ENCODE measurements at places on chromosomes 12 and 14.

GRCh38 chr12:83823386-83824045 lies 1089.1 kb downstream of the SLC6A15 start:
- DNase-seq: no peak

- DNase-seq: no peak
Measured at GRCh38 chr14:28141662-28142061, 624.9 kb upstream of the FOXG1 start.

DNA sequence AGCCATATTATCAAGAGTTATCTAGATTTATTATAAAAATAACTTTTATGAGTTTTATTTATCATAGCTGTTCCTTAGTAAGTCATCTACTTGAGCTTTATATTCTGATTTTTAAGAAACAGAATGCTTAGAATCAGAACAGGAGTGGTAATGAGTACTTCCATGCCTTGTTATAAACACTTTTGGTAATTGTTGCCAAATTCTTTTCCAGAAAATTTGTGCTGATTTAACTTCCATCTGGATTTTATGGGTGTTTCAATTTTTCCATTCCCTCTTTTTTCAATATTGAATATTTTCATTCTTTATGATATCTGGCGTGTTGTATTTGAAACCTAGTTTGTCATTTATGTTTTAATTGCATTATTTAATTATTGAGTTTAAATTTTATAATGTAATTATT lies 131.2 kb downstream of the MSRB3 start:
- DNase-seq: no peak

DNA sequence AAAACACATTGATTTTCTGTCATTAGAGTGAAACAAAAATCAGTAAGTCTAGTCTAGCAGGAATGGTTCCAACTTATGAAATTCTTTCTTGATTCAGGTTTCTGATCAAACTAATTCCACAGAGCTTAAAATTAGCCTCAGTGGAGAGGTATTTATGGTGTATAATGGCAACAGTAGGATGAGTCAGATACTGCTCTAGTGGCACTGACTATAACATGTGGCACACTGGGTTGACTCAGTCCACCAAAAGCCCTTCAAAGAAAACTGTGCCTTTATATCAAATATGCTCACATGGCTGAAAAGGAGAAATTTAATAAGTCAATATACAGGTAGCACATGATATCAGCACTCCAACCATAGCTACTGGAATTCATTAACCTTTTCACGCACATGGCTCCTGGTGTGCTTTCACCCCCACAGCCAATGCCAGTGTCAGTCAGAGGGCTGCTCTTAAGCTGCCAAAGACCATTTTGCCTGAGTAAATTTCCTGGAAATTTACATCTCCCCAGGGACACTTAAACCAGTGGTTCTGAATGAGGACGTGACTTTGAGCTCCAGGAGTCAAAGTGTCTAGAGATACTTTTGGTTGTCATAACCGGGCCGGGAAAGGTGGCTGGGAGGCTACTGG lies 21.7 kb upstream of the CATSPERB start:
- no peak for DNase-seq

All from epithelial cell of prostate (primary cell).